ENCODE measurements at places on chromosomes 6 and 20. TPM values are rescaled to one million over a fixed set of nuclear protein-coding genes. Genes with fewer than 3 reads are reported as not detected.

ZC3H12D gene
- 0.03 TPM for total RNA-seq

GSTA4 gene
- total RNA-seq: 28.5 TPM

HLA-DPA1 gene
- 2.5 TPM for total RNA-seq

HLA-DMA gene
- total RNA-seq: 16.8 TPM

SRSF12 gene
- total RNA-seq: not detected

Measured in MG63 (cell line).